HT1080 (cell line): ENCODE measurements at places on chromosomes 1 and 21. TPM values are rescaled to one million over a fixed set of nuclear protein-coding genes. Genes with fewer than 3 reads are reported as not detected.
A peak's percentile ranks its signal among the peaks of the same experiment; 100 is the strongest.

GRCh38 chr1:221469476-221469875, 272.4 kb downstream of the DUSP10 start:
- DNase-seq, result no peak

MYBPHL gene
- not detected in 2 replicates for total RNA-seq

GRCh38 chr1:36573445-36573844, 90.7 kb upstream of the CSF3R start:
- DNase-seq, result no peak

RPAP2 gene
- total RNA-seq, result 6.1 and 12.4 TPM in 2 replicates

GRCh38 chr1:235885655-235886262, 19.1 kb upstream of the LYST start:
- no peak for DNase-seq

DNA sequence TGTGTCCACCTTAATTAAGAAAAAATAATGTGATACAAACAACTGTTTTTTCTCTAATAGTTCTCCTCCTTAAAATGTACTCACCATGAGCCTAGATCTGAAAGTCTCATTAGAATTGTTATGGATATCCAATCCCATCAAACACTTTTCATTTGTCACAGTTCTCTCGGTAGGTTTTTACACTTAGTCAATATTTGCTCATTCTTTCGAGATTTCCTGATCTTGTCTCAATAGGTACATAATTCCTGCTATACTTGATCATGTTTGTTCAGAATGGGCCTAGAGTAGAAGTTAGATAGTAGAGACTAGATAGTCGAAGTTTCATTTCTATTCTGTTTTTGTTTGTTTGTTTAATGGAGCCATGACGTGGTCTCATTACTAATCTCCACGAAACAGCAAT, 2005.7 kb downstream of the NCAM2 start:
- no peak for DNase-seq

OR2AK2 gene
- total RNA-seq, result not detected in 2 replicates

DNA sequence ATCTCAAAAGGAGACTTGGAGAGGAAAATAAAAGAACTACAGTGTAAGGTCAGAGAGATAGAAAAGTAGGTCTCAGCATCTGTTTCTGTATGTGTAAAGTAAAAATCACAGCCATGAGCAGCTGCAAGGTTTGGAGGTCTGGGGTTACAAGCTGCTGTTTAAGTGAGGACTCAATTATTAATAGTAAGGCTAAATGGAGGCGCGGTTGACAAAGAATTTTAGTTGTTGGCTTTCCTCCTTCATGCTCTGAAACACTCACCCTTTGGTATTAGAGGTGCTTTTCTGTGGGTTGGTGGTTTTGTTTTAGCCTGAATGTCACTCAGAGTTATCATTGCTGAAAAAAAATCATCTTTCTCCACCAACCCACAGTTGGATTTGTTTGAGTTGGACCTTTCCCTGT, 59.8 kb upstream of the HAO2 start:
- DNase-seq, result no peak

DNA sequence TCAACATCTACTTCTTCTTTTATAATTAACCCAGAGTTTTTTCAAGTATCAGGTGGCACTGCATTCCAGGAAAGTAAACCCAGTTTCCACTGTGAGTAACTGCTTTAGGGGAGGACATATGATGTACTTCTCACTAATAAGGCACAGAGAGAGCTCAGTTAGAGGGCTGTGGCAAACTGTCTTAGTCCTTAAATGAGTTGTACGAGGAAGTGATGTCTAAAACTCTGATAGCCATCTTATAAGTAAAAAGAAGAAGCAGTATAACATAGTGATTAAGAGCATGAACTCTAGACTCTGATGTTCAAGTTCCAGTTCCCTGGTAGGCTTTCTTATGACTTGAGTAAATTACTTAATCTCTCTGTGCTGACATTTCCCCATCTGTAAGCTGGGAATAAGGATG, 58.7 kb upstream of the PTGS2 start:
- DNase-seq, result no peak

NUAK2 gene
- total RNA-seq, result 1.8 and 2.2 TPM in 2 replicates

- DNase-seq, result peak; percentile 49
Observed at GRCh38 chr1:164733070-164733469, 174.1 kb downstream of the PBX1 start.

DNA sequence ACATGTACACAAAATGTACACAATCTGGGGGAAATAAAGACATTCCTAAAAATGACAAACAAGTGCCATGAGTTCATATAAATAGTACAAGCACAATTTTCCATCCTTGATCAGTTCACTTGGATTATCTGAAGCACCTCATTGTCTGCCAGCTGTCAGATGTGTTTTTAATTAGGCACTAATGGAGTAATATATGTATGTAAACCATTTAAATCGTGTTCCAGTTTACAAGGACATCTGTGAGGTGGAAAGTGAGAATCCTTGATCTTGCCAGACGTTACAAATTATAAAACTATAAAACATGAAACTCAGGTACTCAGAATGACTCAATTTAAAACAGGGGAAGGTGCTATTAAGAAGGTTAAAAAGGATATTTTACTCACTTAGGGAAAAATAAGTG, 1312.2 kb downstream of the PLA2G4A start:
- no peak for DNase-seq

GRCh38 chr1:172727956-172728603, 69.2 kb downstream of the FASLG start:
- DNase-seq, result peak; percentile 75
